ENCODE measurements at places on chromosomes 11 and 22. TPM values are rescaled to one million over a fixed set of nuclear protein-coding genes. Genes with fewer than 3 reads are reported as not detected.

The CHST1 gene
- 2.0 TPM for total RNA-seq

The LRRC32 gene
- total RNA-seq = 66.3 TPM

The SRPRA gene
- total RNA-seq = 64.6 TPM

The CEP126 gene
- 9.6 TPM for total RNA-seq

The NRIP3 gene
- 1.2 TPM for total RNA-seq

The NXPE1 gene
- total RNA-seq = not detected

The LRRC56 gene
- total RNA-seq = 0.49 TPM

The HSPB2 gene
- not detected for total RNA-seq

The HNRNPUL2 gene
- total RNA-seq = 30.7 TPM

The VWA5A gene
- 17.9 TPM for total RNA-seq

The NEFH gene
- 4.2 TPM for total RNA-seq

The LRRC55 gene
- total RNA-seq = 0.74 TPM

The TUBA8 gene
- 5.6 TPM for total RNA-seq

The ZNF408 gene
- 12.5 TPM for total RNA-seq

The FAM180B gene
- total RNA-seq = not detected

The UBXN1 gene
- total RNA-seq = 216 TPM

The SAA4 gene
- total RNA-seq = 1.7 TPM

The SEPTIN5 gene
- total RNA-seq = 67.3 TPM
